ENCODE measurements at places on chromosomes 2 and 18.

DNA sequence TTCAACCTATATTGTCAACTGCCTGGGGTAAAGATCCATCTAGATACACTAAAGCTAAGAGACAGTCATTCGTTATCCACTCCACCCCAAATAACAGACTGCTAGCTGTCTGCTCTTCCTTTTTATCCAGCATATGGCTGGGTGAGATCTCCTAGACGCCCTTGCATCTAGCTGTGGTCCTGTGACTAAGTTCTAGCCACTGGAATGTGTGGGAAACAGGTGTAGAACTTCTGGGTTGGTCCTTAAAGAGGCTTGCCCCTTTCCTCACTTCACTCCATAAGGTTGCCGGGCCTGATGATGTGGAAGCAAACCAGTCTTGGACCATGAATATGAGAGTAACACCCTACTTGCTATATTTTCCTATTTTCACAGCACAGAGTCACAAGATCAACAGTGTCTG is 3.2 kb downstream of the COA5 start:
- no peak for DNase-seq

- DNase-seq = no peak
Observed at GRCh38 chr2:175003875-175004729, 1.1 kb downstream of the CHN1 start.

DNA sequence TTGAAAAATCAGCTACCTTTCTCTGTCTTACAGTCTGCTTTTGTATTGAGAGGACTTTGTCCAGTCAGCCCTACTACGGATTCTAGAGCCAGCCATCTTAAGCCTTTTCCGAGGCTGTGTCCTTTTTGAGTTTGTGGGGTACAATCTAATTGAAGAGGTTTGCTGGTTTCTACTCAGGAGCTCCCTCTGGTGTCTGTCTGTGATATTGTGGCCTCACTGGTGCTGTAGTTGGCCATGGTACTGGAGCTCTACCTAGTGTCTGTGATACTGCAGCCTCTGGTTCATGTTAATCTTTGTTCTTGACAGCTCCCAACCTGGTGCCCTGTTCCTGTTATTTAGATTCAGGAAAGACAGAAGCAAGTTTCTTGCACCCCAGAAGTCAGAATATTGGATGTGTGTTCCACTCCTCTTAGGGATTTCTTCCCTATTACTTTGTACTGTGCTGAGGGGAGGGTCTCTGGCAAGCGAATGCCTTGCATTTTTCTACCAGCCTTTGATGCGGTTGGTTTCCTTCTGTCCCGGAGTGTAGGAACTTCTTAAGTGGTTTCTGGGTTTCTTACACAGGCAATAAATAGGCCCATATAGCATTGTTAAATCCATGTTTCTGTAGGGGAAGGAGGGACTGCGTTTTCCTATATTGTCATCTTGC is 78.5 kb downstream of the ACSL3 start:
- DNase-seq = peak; percentile 60

- DNase-seq = no peak
Observed at GRCh38 chr2:237980087-237980486, 13.3 kb downstream of the UBE2F start.

DNA sequence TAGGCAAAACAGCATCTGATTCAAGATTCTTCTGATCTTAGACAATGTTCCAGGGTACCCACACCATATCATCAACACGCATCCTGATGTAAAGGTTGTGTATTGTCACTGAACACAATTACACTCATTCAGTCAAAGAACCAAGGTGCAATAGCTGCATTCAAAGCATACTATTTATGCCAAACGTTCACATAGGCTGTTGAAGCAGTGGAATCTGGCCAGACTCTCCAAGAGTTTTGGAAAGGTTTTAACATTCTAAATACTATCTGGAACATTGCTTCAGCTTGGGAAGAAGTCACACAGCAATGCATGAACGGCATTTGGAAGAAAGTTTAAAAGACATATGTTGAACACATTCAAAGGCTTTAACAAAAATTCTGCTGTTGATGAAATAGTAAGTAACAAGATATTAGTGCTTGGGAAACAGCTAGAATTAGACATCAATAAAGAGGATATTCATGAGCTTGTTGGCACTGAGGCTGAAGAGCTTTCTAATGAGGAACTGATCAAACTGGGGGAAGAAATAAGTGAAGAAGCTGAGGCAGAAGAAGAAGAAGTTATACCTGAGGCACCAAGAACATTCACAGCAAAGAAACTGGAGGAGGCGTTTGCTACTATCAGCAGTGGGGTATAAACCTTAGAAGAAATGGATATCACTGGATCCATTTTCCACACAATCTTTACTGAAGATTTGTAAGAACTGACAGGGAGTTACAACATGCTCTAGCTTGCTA is 47.6 kb upstream of the MSH6 start:
- no peak for DNase-seq

DNA sequence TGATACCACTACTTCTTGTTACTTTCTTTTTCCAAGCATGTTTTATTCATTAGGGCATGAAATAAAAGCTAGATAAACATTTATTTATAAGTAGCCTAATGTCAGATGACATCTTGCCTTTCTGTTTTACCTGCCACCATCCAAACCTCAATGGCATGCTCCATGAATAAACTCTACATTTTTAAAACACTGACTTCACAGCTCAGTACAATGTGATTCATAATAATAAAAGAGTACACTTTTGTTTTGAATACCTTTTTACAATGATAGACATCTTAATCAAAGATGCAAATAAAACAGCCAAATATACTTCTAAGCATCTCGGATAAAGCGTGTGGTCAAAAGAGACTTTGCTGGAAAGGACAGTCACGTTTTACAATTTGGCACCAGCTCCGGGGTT is 88.2 kb downstream of the SPRED2 start:
- no peak for DNase-seq

GRCh38 chr2:39124746-39125057 is 3.9 kb upstream of the SOS1 start:
- DNase-seq = no peak

- no peak for DNase-seq
Observed at GRCh38 chr18:72866442-72866900, 1.3 kb downstream of the NETO1 start.

DNA sequence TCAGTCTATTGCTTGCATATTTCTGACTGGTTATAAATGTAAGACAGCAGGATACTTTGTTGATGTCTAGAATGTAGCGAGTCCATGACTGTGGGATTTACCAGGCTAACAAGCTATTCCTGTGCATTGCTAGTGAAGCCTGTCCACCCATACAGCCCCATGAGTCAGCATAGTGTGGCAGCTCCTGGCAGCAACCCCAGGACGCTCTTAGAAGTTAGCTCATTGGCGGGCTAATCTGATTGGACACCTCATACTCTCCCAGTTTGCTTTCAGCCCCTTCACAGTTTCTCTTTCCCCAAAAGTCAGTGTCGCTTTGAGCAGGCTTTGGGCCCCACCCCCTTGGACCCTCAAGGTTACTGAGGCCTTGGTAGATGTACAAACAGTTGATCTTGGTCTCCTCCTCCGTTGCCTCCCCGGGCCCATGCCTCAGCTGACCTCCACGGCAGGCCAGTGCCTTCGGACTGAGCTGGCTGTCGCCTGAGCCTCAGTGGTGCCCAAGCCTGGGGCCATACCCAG is 48.0 kb downstream of the COA5 start:
- DNase-seq = no peak

DNA sequence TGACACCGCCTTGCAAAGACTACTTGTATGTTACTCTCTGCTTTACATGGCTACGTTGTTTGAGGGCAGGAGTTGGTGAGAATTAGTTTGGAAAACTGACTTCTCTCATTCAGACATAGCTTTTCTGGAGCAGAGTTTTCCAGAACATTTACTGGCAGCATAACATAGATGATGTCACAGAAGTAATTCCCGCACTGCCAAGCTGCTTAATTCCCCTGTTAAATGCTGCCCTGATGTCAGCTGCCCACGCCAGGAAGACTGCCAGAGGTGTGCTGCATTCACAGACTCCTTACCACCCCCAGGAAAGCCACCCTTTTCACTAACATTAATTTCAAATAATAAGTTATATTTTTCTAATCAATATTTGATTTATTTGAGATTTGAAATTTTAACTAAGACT is 24.7 kb upstream of the PTPN2 start:
- DNase-seq = no peak

DNA sequence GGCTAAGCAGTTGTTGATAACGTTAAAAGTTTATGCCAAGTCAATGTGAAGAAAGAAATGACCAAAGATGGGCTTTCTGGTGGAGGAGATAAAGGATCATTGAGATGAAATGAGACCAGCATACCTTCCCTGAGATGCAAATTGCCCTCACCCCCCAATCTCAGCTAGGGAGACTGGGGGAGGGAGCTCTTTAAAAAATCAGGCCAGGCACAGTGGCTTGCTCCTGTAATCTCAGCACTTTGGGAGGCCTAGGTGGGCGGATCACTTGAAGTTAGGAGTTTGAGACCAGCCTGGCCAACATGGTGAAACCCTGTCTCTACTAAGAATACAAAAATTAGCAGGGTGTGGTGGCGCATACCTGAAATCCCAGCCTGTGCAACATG is 30.9 kb upstream of the KCMF1 start:
- no peak for DNase-seq

DNA sequence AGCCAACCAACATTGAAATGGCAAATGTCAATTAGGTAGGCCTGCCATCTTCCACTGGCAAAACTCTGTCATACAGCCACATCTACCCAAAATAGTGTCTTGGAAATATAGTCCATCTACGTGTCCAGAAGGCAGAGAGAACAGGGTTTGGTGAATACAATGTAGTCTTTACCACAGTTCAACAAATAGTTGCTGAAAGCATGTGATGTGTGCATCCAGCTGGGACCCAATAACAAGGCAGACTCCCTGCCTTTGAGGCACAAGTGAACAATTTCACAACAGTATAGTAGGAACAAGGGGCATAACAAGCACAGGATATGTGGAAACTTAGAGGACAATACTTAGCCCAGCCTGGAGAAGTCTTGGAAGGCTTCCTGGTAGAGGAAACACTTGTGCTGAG is 72.6 kb downstream of the EVA1A start:
- DNase-seq = no peak

DNA sequence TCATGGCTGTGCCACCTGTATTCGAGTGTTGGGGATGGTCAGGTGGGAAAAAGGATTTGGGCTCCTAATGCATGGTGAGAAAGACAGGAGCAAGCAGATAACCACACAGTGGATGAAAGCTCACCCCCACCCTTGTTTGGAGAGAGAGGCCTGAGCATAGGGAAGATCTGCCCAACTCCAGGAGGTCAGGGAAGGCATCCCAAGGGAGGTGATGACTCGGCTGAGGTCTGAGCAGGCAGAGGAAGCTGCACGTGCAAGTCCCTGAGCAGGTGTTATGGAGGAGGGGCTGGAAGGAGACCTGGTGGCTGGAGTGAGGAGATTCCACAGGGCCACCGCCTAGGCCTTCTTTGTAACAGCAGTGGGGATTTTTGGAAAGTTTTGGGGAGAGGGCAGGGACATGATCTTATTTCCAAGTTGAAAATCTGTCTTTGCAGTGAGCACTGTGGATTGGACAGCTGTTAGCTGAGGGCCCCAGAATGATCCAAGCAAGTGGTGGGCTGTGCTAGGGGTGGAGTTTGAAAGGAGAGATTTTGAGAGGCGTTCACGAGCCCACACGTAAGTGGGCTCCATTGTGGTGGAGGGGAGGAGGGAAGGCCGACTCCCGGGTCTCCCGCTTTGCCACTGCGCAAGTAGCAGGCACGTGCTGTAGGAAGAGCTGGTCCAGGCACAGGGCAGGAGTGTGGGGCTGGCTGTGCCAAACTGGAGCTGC is 228.5 kb downstream of the GLI2 start:
- no peak for DNase-seq

- DNase-seq = no peak
Observed at GRCh38 chr2:23524261-23524706, 139.3 kb downstream of the KLHL29 start.

DNA sequence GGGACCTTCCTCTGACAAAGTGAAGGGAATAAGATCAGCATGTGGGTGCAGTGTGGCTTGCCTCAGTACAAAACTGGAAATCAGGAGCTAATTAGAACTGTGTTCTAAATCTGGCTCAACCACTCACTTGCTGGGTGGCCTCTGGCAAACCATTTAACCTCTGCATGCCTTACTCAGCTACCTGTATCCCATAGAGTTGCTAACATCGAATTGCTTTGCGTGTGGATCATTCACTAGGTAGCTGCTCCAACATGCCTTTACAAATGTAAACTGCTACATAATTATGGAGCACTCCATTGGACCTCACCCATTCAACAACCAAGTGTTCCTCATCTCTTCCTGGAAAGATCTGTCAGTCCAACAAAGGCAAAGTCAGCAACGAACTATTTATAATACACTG is 19.0 kb downstream of the PLEKHM3 start:
- DNase-seq = no peak

DNA sequence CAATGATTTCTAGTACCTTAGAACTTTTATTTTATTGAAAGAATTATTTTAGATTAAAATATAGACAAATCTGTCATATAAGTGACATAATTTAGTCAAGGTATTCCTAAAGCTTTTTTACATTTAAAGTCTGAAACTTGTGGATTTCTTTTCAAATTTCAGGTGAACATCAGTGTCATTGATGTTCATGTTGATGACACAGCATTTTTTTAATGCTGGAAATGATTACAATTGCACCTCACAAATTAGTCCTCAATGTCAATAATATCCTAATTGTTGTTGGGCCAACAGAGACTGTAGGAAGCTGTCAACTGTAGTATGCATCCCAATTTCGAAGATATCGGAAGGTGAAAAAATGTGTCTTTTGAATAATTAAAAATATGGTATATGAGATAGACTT is 214.4 kb upstream of the ARL4C start:
- no peak for DNase-seq

- no peak for DNase-seq
Observed at GRCh38 chr18:49762191-49763077, 50.9 kb downstream of the ACAA2 start.

DNA sequence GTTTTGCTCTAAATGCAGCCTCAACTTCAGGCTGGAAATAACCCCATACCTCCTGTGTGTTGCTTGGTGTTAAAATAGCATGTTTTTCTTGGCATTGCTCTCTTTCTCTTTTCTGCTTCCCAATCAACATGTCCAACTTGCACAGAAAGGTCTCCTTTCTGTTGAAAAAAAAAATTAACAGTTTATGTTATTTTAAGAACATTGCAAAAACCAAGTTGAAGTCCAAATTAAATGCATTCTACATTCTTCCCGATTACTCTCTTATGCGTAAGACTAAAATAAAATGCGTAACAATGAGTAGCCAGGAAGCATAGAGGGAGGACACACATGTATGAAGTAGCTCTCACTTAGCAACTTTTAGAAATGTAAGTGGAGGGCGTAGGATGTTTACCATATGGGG is 1406.1 kb upstream of the NXPH2 start:
- DNase-seq = no peak
